ENCODE measurements at places on chromosomes 13 and 19. TPM values are rescaled to one million over a fixed set of nuclear protein-coding genes. Genes with fewer than 3 reads are reported as not detected.

The KLF1 gene
- not detected for total RNA-seq

The CDKN2D gene
- 68.3 TPM for total RNA-seq

The LILRA1 gene
- total RNA-seq: not detected

The LENG9 gene
- total RNA-seq: 4.7 TPM

The LRRC8E gene
- total RNA-seq: not detected

The ZNF823 gene
- 8.5 TPM for total RNA-seq
